IPS DF 6.9 (cell line): ENCODE measurements at places on chromosomes 5 and 9.

GRCh38 chr5:3317051-3317795, 278.4 kb upstream of the IRX1 start:
- no peaks in the 10 kb centered on the region for H3K4me1 ChIP-seq
- no peak for DNase-seq
- H3K27me3 ChIP-seq = no peaks in the 10 kb centered on the region
- no peaks in the 10 kb centered on the region for H3K36me3 ChIP-seq
- no peak overlapping the region for H3K27ac ChIP-seq

- no peaks in the 10 kb centered on the region for H3K27me3 ChIP-seq
- no peaks in the 10 kb centered on the region for H3K36me3 ChIP-seq
- peaks cover 8% of the 10 kb centered on the region; the same call in 1 of the 2 replicates for H3K4me1 ChIP-seq
Measured at GRCh38 chr5:14035859-14036503, 91.5 kb upstream of the DNAH5 start.

DNA sequence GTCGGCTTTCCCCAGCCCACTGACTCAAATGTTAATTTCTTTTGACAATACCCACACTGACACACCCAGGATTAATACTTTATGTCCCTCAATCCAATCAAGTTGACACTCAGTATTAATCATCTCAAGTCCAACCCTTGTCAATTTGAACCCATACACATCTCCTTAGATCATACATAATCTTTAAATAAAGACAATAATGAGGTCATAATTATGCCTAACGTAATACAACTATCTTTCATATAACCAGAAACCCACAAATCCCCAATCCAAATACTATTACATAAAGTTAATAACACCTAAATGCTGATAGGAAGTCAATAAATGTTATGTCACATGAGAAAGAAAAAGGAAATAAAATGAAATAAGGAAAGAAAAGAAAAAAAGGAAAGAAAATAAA, 934.2 kb downstream of the CDH9 start:
- no peak for DNase-seq

DNA sequence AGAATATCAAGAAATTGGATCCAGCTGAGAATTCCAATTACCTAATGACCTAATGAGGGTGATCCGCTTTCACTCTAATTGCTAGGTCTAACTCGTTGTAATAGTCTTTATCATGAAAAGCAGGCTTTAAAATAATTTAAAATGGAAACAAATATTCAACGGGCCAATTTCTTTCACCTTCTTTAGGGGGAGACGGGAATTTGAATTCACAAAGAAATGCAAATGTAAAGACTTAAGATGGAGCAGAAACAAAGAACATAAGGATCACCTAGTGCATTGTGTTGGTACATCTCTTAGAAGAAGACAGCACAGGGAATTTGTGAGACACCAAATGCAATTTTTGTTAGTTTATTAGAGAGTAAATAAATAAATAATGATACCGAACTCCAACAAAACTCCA, 1.5 kb upstream of the KCNN2 start:
- H3K36me3 ChIP-seq = no peaks in the 10 kb centered on the region
- H3K27me3 ChIP-seq = no peaks in the 10 kb centered on the region; the same call in 1 of the 2 replicates
- no peak for DNase-seq
- no peaks in the 10 kb centered on the region for H3K4me1 ChIP-seq
- H3K4me3 ChIP-seq = peak overlapping the region; percentile 72; the same call in 1 of the 2 replicates

DNA sequence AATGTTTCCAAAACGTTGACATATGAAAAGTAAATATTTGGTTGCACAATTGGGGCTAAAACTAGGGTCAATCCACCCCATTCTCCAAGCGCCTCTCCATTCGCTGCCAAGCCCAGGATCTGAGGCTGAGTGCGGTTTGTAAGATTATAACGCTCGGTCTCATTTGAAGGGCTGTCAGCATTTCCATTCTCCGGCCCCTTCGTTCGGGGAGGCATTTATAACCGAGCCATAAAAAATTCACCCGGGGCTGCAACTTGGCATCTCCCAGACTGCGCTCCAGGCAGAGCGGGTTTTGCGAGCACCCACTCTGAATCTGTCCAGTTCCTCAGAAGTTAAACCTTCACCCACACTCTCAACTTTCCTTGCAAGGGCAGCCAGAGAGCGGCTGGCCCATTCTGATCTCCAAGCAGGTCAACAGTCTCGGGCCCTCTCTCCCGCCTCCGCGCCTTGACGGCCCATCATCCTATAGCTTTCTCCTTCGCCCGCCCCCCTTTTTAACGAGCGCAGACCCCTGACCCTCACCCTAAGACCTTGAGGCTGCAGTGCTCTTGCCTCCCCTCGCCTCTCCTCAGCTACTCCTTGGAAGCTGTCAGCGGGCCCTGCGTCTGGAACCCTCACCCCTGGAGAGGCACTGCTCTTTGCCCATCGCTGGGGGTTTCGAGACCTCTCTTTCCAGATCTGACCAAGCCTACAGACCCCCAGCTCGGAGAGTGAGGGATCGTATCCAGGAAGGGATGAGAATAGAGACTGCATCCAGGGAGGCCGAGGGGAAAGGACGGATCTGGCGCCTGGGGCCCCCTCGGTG, 1.1 kb downstream of the SLIT3 start:
- no peak overlapping the region for H3K27ac ChIP-seq
- 0 out of 2 replicates have a peak, but pooled peaks cover 5% of the 10 kb centered on the region for H3K4me1 ChIP-seq

DNA sequence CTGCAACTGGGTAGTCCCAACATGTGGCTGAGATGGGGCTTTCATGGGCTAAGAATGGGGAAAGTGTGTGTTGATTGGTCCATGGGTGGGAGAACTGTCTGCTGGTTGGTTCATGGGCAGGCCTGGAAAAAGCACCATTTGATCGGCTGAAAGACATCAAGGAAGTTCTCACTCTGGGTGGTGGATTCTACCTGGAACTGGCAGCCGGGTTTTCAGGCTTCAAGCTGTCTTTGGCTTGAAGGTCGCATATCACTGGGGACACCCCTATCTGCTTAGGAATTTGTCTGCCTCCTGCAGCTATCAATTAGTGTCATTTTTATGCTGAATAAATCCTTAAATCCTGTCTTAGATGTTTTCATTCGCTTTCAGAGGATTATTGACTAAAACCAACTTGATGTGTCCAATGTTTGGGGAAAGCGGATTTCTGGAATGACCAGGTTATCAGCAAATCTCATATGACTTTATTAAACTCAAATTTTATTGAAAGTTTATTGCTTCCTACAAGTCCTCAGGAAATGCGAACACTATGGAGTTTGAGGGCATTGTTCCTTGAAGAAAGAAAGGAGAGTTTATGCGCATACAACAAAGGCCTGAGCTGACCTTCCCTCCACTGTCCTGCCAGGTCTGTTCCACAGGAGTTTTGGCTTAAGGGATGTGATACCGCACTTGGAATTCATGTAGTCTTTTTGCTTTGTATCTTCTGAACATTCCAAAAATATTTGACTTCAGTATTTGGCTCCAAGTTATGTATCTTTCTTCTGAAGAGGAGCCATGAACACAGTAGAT, 451.1 kb downstream of the TUSC1 start:
- peaks cover 5% of the 10 kb centered on the region; the same call in 1 of the 2 replicates for H3K36me3 ChIP-seq
- H3K4me1 ChIP-seq = no peaks in the 10 kb centered on the region
- no peaks in the 10 kb centered on the region for H3K27me3 ChIP-seq
- no peak for DNase-seq
- H3K4me3 ChIP-seq = no peak overlapping the region
- no peak overlapping the region for H3K27ac ChIP-seq

DNA sequence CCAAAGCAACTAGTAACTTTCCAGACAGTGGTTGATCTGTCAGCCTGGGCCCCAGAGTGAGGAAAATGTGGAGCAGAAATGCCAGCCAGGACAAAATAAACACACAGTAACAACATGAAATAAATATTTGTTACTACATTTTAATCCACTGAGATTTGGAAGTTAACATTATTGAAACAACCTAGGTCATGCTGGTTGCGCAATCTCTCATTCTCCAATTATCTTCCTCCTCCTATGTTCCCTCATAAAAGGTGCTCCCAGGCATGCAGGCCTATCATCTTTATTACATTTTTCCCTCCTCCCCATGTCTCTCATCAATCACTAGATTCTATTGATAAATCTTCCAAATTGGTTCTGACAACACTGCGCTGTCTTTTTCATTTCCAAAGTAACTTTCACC, 363.1 kb downstream of the HINT1 start:
- H3K4me1 ChIP-seq = no peaks in the 10 kb centered on the region
- no peaks in the 10 kb centered on the region for H3K36me3 ChIP-seq
- no peak overlapping the region for H3K27ac ChIP-seq
- no peaks in the 10 kb centered on the region for H3K27me3 ChIP-seq

DNA sequence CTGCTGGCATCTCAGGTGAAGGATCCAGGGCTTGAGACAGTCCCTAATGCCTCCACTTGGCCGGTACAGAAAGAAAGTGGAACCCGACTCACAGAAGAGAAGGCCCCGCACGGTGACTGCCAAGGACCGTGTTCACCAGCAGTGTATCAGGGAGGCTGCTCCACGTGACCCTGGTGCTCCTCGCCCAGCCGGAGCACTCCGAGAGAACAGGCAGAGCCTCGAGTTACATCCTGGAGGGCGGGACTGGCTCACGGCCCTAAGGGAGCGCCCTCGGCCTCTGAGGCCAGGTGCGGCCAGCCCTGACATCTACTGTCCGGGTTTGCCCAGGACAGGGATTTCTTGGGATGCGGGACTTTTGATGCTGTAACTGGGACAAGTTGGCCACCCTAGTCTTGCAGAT, 104.0 kb upstream of the SARDH start:
- peaks cover 5% of the 10 kb centered on the region; the same call in 1 of the 2 replicates for H3K4me1 ChIP-seq
- DNase-seq = no peak
- H3K27ac ChIP-seq = no peak overlapping the region
- no peaks in the 10 kb centered on the region for H3K36me3 ChIP-seq
- no peaks in the 10 kb centered on the region for H3K27me3 ChIP-seq

DNA sequence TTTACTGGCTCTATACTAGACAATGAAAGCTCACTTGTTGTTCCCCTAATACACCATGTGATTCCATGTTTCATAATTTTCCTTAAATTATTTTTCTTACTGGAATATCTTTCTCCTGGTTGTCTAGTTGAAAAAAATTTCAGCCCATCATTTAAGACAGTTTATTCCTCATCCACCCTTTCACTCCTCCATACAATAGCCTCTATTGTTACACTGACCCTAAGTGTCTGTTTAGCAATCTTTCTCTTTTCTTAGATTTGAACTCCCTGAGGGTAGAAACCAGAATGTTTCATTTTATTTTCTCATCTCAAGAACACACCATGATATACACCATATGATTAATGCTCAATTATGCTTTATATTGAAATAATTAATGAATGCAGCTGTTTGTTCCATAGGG, 413.4 kb upstream of the ITGA1 start:
- no peaks in the 10 kb centered on the region for H3K4me1 ChIP-seq
- H3K4me3 ChIP-seq = no peak overlapping the region
- no peaks in the 10 kb centered on the region for H3K27me3 ChIP-seq

DNA sequence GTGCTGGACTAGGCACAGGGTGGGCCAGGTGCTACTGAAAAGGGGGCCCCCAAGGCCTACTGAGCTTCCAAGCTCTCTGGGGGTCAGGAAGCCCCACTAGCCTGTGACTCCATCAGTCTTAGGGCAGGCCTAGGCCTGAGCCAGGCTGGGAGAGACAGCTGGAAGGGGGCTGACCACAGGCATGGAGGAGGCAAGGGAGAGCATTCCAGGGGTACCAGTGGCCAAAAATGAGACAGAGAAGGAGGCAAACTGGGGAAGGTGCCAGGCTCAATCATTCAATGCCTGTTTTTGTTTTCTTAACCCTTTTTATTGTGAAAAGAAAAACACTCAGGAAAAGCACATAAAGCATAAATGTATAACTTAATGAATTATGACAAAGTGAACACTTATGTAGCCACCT, 26.2 kb upstream of the TCF7 start:
- no peak for DNase-seq
- no peak overlapping the region for H3K4me3 ChIP-seq
- H3K4me1 ChIP-seq = peaks cover 2% of the 10 kb centered on the region; the same call in 1 of the 2 replicates
- H3K27me3 ChIP-seq = no peaks in the 10 kb centered on the region
- no peaks in the 10 kb centered on the region for H3K36me3 ChIP-seq

GRCh38 chr9:76112151-76112550, 221.7 kb downstream of the PCSK5 start:
- no peaks in the 10 kb centered on the region for H3K4me1 ChIP-seq
- H3K36me3 ChIP-seq = no peaks in the 10 kb centered on the region
- H3K4me3 ChIP-seq = no peak overlapping the region
- no peak overlapping the region for H3K27ac ChIP-seq

DNA sequence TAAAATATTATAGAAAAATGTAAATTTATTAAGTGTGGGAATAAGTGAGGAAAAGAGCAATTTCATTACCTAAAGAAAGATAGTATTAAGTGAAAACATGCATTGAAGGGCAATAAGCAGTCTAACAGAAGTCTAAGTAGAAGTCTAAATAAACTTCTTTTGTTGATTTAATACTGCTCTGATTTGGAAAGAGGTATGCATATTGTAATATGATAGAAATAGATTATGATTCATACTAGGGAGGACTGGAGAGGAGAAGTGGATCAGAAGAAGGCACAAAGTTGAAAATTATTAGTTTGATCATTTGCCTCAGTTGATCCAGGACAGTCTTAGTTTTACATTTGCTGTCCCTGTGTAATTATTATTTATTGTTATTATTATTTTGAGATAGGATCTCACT, 6.6 kb upstream of the ERBIN start:
- H3K36me3 ChIP-seq = no peaks in the 10 kb centered on the region
- H3K27ac ChIP-seq = no peak overlapping the region
- H3K4me1 ChIP-seq = no peaks in the 10 kb centered on the region
- H3K27me3 ChIP-seq = peaks cover 2% of the 10 kb centered on the region; the same call in 1 of the 2 replicates
- H3K4me3 ChIP-seq = no peak overlapping the region

GRCh38 chr9:91042024-91042423, 240.4 kb downstream of the SYK start:
- H3K4me1 ChIP-seq = peaks cover 2% of the 10 kb centered on the region; the same call in 1 of the 2 replicates
- no peak overlapping the region for H3K27ac ChIP-seq
- no peaks in the 10 kb centered on the region for H3K27me3 ChIP-seq
- no peak for DNase-seq
- no peaks in the 10 kb centered on the region for H3K36me3 ChIP-seq
- no peak overlapping the region for H3K4me3 ChIP-seq

GRCh38 chr5:135398160-135398854, 724 bp downstream of the MACROH2A1 start:
- no peaks in the 10 kb centered on the region; the same call in 1 of the 2 replicates for H3K4me1 ChIP-seq
- H3K27ac ChIP-seq = no peak overlapping the region
- peaks cover 12% of the 10 kb centered on the region; the same call in 1 of the 2 replicates for H3K27me3 ChIP-seq

GRCh38 chr9:74887041-74887980, at the start of gene TRPM6:
Gene TRPM6, minus strand, starts transcription at chr9:74887921. Its CDS starts 65 bp downstream, at chr9:74887856.
- peaks cover 1% of the 10 kb centered on the region; the same call in 1 of the 2 replicates for H3K4me1 ChIP-seq
- DNase-seq = no peak

- H3K4me1 ChIP-seq = no peaks in the 10 kb centered on the region
- no peak overlapping the region for H3K4me3 ChIP-seq
- no peak for DNase-seq
- H3K36me3 ChIP-seq = no peaks in the 10 kb centered on the region
Measured at GRCh38 chr5:82352146-82352791, 74.1 kb upstream of the RPS23 start.

DNA sequence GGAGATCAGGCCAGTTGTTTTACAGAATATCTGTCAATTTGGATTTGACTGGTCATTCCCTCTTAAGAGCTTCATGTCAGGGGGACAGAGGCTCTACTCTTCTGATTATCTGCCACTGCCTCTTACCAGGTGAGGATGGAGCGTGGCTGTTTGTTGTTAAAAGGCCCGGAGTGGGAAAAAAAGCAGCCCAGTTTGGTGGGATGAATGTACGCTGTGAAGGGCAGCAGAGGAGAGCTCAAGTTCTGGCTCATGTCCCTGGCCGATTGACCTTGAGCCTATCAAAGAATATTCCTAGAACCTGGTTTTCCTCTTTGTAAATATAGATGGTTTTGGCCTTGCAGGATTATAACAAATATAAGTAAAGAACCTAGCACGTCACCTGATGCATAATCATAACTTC, 16.3 kb upstream of the SHB start:
- no peak overlapping the region for H3K27ac ChIP-seq
- DNase-seq = no peak
- no peaks in the 10 kb centered on the region for H3K27me3 ChIP-seq

- no peak overlapping the region for H3K27ac ChIP-seq
- H3K4me1 ChIP-seq = no peaks in the 10 kb centered on the region
- no peaks in the 10 kb centered on the region for H3K36me3 ChIP-seq
- H3K4me3 ChIP-seq = no peak overlapping the region
- H3K27me3 ChIP-seq = no peaks in the 10 kb centered on the region
Measured at GRCh38 chr5:83101514-83101913, 24.2 kb downstream of the XRCC4 start.
